ENCODE measurements at places on chromosomes 7 and 10.

DNA sequence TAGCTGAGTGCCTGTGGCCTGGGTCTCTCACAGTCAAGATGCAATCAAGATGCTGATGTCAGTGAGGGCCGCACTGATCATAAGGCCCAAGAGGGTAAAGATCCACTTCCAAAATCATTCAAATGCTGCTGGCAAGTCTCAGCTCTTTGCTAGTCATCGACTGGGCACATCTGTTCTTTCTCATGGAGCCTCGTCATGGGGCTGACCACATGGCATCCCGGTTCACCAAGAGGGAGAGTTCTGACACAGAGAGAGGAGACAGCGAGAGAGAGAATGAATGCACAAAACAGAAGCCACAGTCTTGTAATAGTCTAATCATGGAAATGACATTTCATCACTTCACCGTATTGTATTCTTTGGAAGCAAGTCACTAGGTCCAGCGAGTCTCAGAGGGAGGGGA lies 1067.5 kb upstream of the C7orf33 start:
- no peak for DNase-seq

DNA sequence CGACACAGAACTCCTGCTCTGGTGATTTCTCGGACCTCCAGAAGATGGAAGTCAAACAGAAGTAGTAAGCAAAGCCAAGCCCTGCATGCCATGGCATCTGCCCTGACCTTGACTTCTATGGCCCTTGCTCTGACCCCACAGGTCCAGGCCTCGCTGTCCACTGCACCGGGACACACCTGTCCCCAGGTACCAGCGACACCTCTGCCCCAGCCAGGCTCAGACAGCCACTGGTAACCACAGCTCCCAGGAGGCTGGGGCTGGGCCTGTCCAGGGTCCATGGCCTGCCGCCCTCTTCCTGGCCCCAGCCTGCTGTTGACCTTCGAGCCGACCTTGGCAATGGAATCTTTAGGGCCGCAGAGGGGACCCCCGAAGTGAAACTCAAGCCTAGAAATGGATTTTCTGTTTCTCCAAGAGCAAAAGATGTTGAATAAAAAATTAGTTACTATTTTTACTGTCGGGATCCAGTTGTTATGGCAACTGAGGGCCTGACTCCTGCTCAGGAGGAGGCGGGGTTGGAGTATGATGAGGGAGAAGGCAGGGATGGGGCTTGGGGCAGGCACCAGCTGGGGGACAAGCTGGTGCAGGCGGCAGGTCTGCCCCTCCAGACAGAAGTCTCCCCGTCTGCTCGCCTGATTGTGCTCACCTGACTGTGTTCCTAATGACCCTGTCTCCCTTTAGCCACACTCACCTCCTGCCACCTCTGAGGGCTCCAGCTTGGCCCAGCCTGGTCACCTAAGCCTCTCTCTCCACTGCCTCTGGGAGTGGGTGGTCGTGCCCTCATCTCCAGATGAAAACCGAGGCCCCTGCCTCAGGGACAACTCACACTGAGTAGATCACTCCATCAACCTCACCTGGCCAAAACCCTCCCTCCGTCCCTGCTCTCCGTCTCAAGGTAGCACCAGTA lies 4.1 kb upstream of the MMD2 start:
- no peak for DNase-seq

DNA sequence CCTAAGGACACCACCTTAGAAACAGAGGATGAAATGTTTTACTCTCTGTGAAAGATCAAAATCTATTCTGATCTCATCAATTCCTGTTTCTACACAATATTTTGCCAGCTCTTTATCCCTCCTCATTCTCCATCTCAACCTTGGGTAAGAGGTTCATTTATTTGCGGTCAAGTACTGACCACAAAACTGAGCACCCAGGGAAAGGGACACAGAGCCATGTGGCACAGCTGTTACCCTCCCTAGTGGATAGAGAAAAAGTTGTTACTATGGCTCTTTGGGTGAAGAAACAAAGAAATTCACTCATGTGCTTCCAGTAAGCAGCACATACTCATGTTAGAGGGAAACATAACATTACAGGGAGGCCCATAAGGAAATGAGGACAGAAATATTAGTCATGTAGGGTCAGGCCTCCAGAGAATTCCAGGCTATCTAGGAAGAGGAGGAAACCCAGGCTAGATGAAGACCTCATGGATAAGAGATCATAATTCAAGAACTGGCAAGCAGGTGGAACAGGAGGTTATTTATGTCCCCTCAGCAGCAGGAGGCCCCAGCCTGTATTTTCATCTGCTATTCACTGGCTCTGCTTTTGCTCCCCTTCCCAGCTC lies 114.5 kb downstream of the ATE1 start:
- no peak for DNase-seq

DNA sequence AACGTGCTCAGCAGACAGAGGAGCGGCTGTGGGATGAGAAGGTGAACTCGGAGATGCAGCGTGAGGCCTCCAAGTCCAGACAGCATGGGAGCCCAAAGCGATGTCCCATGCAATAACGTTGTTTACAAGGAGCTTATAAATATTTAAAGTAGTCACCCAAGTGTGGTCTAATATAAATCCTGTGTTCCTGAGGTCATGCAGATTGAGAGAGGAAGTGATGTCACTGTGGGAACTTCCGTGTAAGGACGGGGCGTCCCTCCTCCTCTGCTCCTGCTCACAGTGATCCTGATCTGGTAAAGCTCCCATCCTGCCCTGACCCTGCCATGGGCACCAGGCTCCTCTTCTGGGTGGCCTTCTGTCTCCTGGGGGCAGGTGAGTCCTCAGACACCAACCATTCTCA lies 94.7 kb upstream of the PRSS58 start:
- no peak for DNase-seq

- peak; percentile 43 for DNase-seq
These were observed 88.6 kb downstream of the LYZL1 start for GRCh38 chr10:29377333-29377961.

DNA sequence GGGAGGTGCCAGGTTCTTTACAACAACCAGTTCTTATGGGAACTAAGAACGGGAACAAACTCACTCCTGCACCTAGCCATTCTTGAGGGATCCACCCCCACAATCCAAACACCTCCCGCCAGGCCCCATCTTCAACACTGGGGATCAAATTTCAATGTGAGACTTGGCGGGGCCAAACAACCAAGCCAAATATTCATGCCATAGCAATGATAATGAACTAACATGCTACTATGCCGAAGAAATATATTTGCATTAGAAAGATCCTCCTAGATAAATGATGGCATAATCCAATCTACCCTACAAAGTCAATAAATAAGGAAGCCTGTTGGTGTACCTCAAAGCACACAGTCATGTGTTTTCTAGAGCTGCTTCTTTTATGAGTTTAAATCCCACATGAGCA lies 57.6 kb downstream of the CCDC71L start:
- DNase-seq = no peak

- no peak for DNase-seq
These were observed 17.5 kb downstream of the HGF start for GRCh38 chr7:81752318-81752714.

DNA sequence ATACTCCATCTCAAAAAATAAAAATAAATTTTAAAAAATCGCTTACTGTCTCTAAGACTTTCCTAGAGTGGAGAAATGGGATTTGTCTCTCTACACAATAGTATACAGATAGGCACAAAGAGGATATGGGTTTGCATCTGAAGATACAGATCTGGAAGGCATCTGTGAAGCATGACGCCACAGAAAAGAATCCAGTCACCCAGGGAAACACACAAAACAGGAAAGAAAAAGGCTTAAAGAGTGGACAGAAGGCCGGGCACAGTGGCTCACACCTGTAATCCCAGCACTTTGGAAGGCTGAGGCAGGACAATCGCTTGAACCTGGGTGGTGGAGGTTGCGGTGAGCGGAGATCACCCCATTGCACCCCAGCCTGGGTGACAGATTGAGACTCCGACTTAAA lies 61.3 kb downstream of the SKIDA1 start:
- DNase-seq = no peak

GRCh38 chr7:47405286-47405904 lies 176.5 kb downstream of the TNS3 start:
- DNase-seq = no peak

GRCh38 chr10:34918060-34918775 lies 103.1 kb upstream of the PARD3 start:
- no peak for DNase-seq

DNA sequence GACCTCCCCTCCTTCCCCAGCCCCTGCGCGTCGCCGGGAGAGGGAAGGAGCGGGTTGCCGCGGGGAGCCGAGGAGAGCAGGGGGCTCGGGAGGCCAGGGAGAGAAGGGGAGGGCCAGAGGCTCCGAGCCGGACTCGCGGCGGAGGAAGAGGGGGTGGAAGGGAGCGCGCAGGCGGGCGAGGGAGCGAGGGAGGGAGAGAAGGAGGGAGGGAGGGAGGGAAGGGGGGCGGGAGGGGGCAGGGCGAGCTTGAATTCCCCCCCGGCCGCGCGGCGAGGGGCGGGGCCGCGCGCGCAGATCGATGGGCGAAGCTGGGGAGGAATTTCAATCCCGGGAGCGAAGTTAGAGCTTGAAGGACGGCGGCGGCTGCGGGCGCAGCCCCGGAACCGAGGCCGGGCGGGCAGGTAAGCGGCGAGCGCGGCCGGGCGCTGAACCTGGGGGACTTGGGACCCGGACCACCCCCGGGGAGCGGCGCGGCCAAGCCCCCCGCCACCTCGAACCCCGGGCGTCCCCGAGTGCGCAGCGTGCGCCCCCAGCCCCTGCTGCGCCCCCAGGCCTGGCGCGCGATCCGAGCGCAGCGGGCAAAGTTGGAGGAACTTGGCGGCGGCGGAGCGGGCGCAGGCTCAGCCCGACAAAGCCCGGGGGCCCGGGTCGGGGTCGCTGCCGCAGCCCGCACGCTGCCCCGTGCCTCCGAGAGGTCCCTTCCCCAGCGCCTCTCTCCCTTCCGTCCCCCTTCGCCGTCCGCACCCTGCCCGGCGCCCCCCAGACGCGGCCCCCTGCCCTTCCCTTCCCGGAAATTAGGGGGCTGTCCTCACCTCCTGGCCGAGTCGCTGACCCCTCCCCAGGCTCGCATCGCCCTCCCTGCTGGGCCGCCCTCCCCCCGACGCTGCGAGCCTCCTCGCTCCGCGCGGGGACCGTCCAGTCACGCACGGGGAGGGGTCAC lies at the start of gene ELFN1:
TSS of gene ELFN1 (plus strand) at position 324 of the 940 bp plus-strand sequence. CDS start 74,320 bp downstream, outside the sequence.
- peak; percentile 57 for DNase-seq

GRCh38 chr7:48312151-48312550 lies 140.9 kb downstream of the ABCA13 start:
- DNase-seq = no peak

GRCh38 chr7:24337180-24337579 lies 53.2 kb downstream of the NPY start:
- DNase-seq = no peak

DNA sequence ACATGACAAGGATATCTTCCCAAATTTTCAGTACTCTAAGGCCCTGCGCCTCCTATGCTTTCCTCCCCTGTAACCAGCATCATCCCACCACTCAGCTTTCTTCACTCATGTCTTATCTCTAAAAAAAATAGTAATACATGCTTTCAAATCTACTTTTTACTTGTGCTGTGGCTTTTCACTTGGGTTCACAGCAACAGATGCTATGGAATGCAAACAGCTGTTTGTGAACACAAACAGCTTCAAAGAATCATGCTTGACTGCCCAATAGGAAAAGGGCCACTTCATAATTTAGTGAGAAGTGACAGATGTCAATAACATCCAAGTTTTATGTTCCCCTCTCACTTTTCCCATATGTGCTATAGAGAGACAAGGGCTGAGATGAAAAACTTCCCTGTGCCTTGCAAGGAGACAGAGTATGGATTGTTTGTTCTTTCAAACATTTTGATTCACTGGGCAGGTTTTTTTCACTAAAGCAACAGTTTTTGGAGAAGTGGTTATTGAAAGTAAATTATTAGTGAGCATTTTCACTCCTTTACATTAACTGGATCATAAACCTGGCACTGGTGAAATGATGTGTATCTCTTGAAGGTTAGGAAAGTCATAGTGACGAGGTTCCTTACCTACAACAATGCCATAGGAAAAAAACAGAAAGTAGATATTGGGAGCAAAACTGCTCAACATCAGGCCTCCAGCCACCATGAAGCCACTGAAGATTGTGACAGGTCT lies 37.3 kb downstream of the SLC16A9 start:
- no peak for DNase-seq

DNA sequence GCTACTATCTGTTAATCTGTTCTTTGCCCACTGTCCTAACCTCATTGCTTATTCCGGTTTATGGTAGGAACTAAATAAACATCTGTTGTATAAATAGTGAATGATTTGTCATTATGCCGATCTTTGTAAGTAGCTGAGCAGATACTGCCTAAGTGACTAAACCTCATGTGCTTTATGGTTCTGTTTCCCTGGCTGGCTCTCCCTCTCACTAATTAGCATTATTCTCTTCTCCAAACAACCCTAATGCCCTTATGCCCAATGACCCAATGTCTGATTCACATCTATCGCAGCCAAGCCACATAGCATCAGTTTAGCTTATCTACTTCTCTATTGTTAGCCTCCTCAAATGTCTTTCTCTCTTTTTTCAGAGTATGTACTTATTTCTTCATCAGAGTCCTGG lies 462.3 kb upstream of the POT1 start:
- DNase-seq = no peak
